ENCODE measurements at places on chromosomes 12 and 14.

DNA sequence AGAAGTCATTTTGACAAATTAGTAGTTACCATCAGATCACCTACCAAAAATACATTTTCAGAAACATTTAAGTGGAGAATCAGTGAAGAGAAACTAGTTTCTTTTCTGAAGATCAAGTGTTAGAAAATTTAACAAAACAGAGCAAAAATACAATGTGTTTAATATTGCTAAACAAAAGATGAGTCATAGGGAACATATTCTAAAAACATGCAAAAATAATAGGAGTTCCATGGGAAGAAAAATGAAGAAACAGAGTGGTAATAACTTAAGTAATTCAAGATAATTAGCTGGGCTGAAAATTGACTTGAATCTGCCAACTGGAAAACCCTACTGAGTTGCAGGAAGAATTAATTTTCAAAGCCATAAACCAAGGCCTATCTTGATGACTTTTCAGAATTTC, 111.5 kb upstream of the KITLG start:
- DNase-seq = no peak

- DNase-seq = no peak
These were observed 42.5 kb downstream of the PRIMA1 start for GRCh38 chr14:93745603-93746273.

GRCh38 chr12:108618079-108618952, 15.4 kb downstream of the SELPLG start:
- peak; percentile 69 for DNase-seq

DNA sequence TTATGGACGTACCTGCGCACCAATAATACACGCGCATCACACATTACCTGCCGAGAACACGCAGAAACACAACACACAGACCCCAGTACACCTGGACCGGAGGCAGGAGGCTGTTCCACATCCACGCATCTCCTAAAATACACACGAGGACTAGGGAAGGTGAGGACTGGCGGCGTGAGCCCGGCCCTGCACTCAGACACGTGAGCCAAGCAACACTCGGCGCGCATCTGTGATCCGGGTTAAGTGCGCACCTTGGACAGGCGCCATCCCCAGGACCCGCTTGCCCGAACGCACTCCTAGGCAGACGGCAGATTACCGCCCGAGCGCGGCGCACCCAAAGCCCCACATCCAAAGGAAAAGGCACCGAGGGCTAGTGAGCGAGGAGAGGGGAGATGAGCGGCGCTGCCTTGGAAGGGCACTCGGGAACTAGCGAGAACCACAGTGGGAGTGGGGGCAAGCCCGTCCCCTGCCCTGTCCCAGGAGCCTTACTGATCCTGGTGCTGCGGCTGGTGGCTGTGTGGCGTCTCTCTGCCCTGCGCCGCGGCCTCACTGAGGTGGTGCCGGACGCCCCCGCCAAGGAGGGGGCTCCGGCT, 417 bp downstream of the GLS2 start:
- peak; percentile 74 for DNase-seq

Data from NCI-H524 (cell line).